ENCODE measurements at places on chromosomes 12 and 14. TPM values are rescaled to one million over a fixed set of nuclear protein-coding genes. Genes with fewer than 3 reads are reported as not detected.

- no peak for DNase-seq
These were observed 42.7 kb downstream of the SYNE2 start for GRCh38 chr14:63895510-63895909.

DNA sequence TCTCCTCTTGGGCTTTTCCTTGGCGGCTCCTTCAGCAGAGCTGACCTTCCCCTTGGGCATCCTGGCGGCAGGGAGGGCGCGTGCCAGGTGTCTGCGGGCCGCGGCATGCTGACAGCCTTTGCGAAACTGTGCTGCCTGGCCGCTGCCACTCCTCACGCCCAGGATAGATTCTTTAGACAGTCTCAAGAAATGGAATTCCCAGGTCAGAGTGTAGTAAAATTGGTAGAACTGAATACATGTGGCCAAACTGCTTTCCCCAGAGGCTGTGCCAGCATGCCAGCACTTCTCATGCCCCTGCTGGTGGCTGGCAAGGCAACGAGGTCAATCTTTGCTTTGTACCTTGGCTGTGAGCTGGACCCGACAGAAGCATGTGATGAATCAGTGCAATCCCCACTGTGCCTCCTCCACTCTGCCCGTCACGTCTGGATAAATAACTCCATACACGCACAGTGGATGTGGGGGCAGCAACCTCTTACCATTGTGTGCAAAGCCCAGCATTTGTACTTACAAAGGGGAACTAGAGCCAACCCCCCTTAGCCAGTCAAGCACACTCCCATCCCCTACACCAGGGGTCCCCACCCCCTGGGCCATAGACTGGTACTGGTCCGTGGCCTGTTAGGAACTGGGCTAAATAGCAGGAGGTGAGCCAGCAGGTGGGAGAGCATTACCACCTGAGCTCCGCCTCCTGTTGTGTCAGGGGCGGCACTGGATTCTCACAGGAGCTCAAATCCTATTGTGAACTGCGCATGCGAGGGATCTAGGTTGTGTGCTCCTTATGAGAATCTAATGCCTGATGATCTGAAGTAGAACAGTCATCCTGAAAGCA is 90.9 kb downstream of the ACTN1 start:
- no peak for DNase-seq

GRCh38 chr12:100249941-100250340 is 16.9 kb downstream of the DEPDC4 start:
- no peak for DNase-seq

DNA sequence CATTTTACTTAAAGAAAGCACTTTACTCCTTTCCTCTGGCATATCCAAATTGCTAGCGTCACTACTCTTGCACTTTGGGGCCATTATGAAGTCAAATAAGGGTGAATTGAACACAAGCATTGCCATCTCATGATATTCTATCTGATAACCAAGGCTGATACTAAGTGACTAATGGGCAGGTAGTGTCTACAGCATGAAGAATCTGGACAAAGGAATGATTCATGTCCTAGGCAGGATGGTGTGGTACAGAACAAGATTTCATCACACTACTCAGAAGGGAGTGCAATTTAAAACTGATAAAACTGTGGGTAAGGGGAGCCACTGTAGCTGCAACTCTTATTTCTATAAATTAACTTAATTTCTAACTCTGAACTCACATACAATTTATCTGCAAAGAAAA is 7.7 kb upstream of the SLC6A15 start:
- DNase-seq, result no peak

GRCh38 chr12:8698879-8699278 is 1.1 kb downstream of the RIMKLB start:
- DNase-seq, result no peak

GRCh38 chr12:2456813-2457186 is 338.0 kb upstream of the FKBP4 start:
- DNase-seq, result no peak

DNA sequence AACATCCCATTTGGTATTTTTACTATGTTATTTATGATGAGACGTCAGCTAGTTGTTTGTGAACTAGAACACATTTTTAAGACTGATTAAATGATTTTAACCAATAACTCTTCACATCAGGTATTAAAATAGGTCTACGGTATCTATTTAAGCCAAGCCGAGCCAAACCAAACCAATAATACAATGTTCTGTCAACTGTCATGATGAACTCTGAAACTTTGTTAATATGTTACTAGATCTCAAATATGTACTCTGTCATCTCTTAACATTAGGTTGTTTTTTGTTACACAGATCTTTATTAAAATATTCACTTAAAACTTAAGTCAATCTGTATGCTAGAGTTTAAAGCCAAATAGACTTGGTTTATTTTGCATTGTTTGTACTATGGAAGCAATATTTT is 1.0 kb downstream of the ART4 start:
- no peak for DNase-seq

DNA sequence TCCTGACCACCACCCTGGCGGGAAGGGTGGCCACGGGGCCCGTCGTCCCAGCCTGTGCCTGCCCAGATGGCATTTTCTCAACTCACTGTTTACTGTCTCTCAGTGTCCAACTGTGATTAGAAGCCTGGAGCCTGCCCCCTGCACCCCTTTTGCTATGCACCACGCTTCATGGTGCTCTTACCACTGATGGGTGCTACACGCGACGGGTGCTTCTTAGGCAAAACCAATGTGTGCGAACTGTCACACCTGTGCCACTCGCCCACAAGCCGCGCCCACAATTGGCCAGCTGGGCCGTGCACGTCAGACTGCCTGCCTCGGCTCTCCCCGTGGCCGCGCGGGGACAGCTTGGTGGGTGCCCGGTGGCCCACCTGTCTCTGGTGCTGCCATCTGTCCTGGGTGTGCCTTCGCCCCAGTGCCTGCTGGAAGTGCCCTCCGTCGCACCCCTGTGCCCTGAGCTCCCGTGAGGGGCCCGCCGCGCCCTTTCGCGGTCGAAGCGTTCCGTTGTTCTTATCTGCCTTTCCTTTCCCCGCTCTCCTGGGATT is 15.1 kb upstream of the AMN start:
- no peak for DNase-seq

GRCh38 chr12:43893670-43894069 is 57.8 kb downstream of the TMEM117 start:
- no peak for DNase-seq

- DNase-seq, result no peak
These were observed 17.3 kb downstream of the TNFAIP2 start for GRCh38 chr14:103140316-103141109.

- no peak for DNase-seq
These were observed 10.3 kb upstream of the PCNX1 start for GRCh38 chr14:70896981-70897380.

GRCh38 chr12:47980197-47980596 is 16.8 kb downstream of the TMEM106C start:
- DNase-seq, result no peak

- no peak for DNase-seq
These were observed 269.2 kb downstream of the KSR2 start for GRCh38 chr12:117699575-117699974.

GRCh38 chr14:74655599-74656395 is 43.8 kb upstream of the LTBP2 start:
- no peak for DNase-seq

DNA sequence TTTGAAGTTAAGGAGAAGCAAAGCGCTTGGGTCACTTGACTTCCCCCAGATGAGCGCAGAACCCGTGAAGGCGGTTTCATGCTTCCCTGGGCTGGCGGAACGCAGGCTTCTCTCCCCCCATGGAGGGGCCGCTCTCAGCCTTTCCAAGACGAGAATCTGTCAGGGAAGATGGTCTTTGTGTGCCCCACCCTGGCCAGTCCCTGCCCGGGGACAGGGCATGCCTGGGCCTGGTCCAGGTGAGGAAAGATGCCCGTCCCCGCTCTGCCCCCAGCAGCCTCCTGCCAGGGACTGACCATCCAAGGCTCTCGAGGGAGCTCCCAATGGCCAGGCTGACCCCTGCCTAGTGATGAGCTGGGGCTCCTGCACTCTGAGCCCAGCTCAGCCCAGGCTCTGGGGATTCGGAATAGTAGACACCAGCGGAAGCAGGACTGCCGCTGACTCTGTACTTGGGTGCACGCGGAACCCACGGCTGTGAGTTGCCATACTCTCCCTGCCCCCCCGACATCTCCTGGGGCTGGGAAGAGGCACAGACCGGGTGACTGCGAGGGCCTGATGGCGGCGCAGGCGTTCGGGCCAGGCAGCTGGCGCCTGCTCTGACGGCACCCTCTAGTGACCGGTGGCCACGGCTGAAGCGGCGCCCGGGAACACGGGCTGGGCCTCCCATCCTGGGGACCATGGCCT is 142.2 kb upstream of the FKBP4 start:
- no peak for DNase-seq

- no peak for DNase-seq
These were observed 309.8 kb upstream of the TMEM132C start for GRCh38 chr12:127957001-127957660.

- no peak for DNase-seq
These were observed 4.4 kb upstream of the SDS start for GRCh38 chr12:113407931-113408600.

GRCh38 chr14:57297852-57298251 is 29.1 kb downstream of the AP5M1 start:
- no peak for DNase-seq

DNA sequence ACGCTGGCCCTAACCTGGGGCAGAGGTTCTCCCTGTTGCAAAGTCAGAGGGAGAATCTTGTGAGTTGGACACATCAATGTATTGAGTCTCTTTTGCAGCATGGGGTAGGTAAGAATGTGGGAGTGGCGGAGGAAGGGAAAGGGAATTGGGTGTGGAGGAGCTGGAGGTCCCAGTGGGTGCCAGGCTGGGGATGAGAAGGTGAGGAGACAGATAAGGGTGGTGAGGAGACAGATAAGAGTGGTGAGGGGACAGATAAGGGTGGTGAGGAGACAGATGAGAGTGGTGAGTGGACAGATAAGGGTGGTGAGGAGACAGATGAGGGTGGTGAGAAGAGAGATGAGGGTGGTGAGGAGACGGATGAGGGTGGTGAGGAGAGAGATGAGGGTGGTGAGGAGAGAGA is 72.9 kb upstream of the SFSWAP start:
- DNase-seq, result no peak

DNA sequence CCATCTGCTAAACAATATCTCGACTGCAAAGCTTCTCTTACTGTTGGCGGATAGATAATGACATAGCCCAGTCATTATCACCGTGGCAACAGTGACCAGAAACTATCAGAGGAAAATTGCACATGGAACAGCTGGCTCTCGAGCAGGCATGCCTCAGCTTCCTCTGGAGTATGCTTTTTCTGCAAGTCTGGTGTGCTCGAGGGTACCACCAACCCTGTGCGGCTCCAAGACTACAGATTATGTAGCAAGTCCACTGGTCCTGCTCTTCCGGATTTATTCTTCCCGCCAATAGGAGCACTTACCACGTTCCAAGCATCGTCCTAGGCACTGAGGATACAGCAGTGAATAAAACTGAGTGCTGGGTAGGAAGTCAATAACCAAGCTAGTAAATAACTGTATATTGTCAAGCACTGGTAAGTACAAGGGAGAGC is 1.4 kb upstream of the GLRX5 start:
- DNase-seq, result no peak

DNA sequence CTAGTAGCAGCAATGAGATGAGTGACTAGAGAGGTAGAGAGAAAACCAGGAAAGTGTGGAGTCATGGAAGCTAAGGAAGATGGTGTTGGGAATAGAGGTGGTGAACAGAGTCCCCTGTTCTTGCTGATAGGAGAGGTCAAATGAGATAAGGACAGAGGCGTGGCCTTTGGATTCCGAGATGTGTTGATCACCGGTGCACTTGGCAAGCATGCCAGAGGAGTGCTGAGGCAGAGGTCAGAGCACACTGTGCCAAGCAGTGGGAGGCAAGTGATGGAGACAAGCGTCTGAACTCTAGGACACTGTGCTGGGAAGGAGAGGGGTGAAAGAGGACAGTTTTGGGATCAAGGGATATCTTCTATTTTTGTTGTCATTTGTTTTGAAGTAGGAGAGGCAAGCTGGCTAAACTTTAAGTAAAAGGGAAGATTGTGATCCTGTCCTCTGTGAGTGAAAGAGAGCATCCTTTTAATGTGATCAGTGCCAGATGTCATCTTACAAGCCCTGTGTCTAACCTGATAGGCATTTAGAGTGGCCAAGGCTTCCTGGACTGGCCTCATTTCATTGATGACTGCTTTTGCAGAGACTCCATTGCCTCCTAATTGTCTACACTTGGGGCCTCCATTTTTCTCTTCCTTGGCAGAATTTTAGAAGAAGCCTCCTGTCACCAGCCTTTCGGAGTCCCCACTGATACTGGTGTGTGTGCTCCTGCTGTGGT is 336.4 kb downstream of the CACNA1C start:
- no peak for DNase-seq

GRCh38 chr12:96587691-96588090 is 98.3 kb downstream of the CFAP54 start:
- DNase-seq, result no peak

GRCh38 chr12:52515927-52516831 is 4.0 kb downstream of the KRT5 start:
- DNase-seq, result no peak

DNA sequence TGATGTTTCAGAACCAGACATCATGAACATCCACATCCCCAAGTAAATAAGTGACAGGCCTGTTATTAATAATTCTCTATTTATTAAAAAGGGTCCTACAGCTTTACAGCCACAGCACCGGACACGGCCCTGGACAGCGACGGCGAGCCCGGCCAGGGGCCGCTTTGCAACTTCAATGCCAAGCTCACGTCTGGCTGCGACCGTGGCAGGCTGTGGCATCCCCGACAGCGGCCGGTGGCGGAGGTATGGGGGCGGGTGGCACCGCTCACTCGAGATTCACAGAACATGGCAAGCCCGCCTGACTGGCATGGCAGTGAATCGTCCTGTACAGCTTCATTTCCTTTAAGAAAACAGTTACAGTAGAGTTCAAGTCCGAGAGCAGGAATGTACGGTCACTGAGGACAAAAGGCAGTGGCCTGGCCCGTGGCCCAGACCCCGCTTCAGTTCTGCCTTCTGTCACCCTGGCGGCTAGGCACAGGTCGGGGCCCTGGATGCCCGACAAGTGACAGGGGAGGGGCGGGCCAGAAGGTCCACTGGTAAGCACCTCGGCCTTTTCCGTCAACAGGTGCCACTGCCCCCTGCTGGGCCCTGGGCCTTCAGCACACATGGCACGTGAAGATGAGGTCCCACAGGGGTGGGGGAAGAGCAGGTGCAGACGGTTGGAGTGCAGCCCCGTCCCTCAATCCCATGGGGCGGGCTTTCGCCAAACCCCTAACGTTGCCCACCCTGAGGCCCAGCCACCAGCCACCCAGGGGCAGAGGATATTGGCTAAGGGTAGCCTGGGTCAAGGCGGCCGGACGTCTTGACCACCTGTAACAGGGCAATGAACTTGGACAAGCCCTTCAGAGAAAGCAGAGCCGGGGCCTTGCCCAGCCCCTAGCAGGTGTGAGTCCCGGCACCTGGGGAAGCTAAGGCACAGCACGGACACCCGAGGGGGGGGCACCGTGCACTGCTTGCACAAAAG is 30.3 kb downstream of the HIP1R start:
- no peak for DNase-seq

- DNase-seq, result no peak
These were observed 403.9 kb downstream of the MED13L start for GRCh38 chr12:115873451-115874082.

RIPK3 gene
- total RNA-seq, result 4.4 TPM

NRIP2 gene
- total RNA-seq, result 1.7 TPM

WNT1 gene
- not detected for total RNA-seq

AVPR1A gene
- total RNA-seq, result 43.7 TPM

ASCL4 gene
- not detected for total RNA-seq

GRIP1 gene
- total RNA-seq, result 9.8 TPM

LTB4R gene
- 2.3 TPM for total RNA-seq
